HS-5 (cell line): ENCODE measurements at places on chromosomes 5 and 9.

DNA sequence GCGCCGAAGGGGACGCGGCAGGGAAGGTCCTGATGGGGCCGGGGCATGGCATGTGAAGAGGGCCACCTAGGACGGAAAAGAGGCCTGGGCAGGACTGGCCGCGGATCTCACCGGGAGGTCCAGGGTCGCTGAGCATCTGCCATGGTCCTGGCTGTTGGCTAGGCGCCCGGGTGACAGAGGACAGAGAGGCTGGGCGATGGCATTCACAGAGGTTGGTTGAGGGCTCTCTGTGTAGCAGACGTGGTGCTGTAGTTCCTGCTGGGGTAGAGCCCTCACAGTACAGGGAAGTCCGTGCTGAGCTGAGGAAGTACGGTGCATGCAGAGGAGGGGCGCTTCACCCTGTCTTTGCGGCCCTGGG lies 427 bp downstream of the PCYOX1L start:
- DNase-seq: no peak

- DNase-seq: no peak
Measured at GRCh38 chr5:73605223-73606087, 20.5 kb upstream of the ARHGEF28 start.

- no peak for DNase-seq
Measured at GRCh38 chr5:154482528-154483449, 4.8 kb upstream of the HAND1 start.

GRCh38 chr5:154291917-154292316 lies 101.4 kb downstream of the GALNT10 start:
- no peak for DNase-seq

- no peak for DNase-seq
Measured at GRCh38 chr5:135340568-135340967, 58.5 kb downstream of the MACROH2A1 start.

GRCh38 chr5:118553662-118554061 lies 434.7 kb downstream of the DTWD2 start:
- peak; percentile 99 for DNase-seq

DNA sequence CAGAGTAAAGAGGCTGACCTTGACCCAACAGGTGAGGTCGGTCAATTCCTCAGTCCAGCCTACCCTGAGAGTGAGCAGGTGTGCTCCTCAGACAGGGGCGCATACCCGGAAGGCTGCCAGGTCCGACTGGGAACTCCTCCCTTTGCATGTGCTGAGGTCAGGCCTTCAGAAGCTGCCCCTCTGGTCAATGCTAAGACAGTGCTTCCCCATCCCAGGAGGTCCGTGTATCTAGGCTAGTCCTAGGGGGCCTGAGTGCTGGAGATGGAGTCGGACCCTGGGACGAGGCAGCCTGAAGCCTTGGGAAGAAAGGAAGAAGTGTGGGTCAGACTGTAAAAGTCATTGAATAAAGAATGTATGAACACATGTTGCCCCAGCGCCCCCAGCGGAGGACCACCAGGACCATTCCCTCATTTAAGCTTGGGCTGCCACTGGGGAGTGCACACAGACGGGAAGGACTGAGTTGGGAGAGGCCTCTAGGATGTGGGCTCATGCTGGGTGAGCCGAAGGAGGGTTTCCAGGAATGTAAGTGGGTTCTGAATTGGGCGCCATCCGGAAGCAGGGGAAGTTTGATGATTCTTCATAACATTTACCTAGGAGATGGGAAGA lies 41.0 kb upstream of the GFPT2 start:
- DNase-seq: no peak

GRCh38 chr9:123131993-123132392 lies 98.5 kb downstream of the GPR21 start:
- no peak for DNase-seq

GRCh38 chr9:124574534-124575375 lies 67.6 kb upstream of the NR5A1 start:
- peak; percentile 70 for DNase-seq

DNA sequence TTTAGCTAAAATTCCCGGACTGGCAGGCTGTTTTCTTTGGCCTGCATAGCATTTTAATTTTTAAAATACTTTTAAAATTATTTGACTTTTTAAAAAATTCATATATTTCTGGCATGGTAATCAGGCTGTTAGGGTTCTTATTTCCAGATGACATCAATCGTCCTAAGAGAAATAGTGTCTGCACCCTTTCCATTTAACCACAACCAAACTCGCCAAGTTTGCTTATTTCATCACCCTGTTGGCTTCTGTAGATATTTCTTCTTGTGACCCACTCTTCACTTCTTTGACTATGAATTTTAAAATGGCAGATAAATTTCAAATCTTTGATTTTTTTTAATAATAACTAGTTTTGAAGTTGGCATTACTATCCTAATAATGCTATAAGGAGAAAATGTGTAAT lies 675.7 kb upstream of the FTMT start:
- DNase-seq: no peak

DNA sequence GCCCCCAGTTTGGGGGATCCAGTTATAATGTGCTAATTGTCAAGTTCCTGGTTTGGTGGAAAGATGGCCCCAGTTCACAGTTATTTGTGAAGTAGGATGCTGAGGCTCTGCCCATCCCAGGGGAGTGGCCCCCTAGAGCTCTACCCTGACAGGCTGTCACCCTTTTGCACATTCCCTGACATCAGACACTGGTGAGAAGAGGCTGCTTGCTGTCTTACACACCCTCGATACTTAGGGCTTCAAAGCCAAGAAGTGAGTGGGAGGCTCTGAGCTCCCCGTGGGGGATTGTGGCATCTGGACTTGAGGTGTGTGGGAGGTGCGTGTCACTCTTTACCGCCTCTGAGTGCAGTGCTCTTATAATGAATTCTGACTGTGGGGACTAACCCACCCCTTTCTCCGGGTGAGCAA lies 168.5 kb downstream of the DOCK2 start:
- no peak for DNase-seq

GRCh38 chr9:87181670-87182069 lies 234.4 kb upstream of the GAS1 start:
- DNase-seq: no peak

DNA sequence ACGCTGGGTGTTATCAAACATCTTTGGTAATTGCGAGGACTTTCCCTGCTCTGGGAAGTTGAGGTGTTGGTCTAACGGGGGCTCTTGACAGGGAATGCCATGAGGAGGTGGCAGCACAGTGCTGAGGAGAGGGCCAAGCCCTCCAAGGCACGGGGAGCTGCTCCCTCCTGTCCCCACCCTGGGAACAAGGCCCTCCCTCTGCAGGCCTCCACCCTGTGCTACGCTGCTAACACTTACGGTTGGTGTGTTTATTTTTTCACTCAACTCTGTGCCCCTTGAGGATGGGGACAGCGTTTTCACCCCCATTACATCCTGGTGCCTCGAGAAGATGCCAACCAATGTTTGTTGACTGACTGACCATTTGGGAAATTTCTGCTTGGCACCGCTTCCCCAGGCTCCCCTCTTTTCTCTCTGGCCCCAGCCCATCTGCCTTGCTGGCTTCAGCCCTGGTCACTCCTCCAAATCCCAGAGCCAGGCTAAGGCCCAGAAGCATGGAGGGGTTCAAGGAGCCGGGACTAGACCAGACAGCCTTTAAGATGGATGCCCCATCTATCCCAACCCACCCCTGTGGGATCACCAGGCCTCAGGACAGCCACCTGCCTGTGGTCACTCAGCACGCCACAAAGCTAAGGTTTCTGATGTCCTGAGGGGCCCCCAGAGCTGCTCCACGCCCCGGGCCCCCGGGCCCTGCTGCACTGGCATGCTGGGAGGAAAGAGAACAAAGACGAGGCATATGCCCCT lies 125.7 kb downstream of the BARX1 start:
- no peak for DNase-seq

- DNase-seq: no peak
Measured at GRCh38 chr5:91140657-91141056, 242.5 kb downstream of the ARRDC3 start.

- DNase-seq: no peak
Measured at GRCh38 chr9:137042751-137043727, 2.9 kb downstream of the NPDC1 start.

DNA sequence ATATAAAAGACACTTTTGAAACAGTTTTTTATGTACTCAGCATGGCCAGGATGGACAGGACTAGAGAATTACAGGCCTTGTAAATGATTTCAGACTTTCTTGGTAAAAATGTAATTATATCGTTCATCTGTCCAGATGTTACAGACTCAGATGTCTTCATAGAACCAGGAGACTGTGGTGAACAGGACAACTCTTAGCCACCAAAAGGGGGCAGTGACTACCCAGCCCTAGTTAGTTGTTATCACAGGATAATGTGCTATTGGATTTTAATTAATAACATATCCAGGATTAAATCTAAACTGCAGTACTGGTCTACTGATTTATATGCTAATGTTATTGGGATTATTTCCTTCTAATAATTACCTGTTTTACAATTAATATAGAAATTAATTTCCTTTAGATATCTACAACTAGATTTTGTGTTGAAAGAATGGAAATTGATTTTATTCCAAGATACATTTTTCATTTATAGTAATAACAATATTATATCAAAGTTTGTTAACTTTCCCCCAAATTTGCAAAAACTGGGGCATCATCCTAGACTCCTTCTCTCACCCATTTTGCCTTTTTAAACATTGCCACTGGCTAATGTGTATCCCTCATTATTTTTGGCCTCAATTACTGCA lies 99.4 kb downstream of the MTREX start:
- no peak for DNase-seq

DNA sequence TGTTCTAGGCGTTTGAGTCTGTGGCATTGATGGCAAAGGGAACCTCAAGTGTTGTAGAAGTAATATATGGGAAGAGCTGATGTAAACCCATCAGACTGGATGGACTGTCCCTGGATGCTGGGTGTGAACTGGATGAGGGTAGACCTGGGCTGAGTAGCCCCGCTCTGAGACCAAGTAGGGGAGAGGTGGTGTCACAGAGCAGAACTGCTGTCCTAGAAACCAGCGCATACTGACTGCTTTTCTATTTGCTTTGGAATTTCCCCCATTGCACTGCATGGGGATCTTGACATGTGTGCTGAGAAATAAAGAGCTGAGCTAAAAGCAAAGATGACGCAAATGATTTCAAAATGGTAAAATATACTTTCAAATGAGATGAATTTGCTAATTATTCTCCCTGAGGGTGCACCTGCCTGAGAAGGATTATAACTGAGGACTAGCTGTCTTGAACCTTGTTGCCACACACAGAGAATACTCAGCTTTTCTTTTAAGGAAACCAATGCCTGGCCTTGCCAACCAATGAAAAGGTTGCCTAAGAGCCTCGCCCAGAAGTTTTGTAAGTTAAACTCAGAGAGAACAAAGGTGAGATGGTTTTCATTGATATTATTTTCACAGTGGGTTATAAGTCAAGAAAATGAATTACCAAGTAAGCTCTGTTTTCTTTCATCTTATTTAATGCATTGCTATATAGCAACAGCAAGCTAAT lies 44.8 kb downstream of the NIM1K start:
- DNase-seq: no peak

GRCh38 chr5:176438959-176439757 lies 9.0 kb upstream of the FAF2 start:
- DNase-seq: peak; percentile 77

GRCh38 chr5:35672995-35673394 lies 55.3 kb downstream of the SPEF2 start:
- no peak for DNase-seq

DNA sequence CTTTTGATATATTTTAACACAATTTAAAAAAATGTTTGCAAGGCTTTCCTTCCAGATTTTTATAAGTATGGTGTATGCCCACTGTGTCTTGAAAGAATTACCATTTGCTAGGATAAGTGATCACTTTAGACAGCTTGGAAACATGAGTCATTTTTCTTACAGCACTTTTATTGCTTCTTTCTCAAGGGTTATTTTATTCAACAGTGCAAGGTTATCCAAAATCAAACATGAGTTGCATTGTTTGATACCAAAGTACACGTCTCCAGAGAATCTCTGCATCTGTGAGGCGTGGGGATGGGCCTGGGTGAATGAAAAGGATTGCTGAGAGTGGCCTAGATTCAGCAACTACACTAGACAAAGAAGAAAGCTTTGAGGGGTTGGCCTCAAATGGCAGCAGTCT lies 329.6 kb downstream of the ADAMTS6 start:
- no peak for DNase-seq

GRCh38 chr5:108381350-108381953 lies 446 bp downstream of the FBXL17 start:
- DNase-seq: no peak

DNA sequence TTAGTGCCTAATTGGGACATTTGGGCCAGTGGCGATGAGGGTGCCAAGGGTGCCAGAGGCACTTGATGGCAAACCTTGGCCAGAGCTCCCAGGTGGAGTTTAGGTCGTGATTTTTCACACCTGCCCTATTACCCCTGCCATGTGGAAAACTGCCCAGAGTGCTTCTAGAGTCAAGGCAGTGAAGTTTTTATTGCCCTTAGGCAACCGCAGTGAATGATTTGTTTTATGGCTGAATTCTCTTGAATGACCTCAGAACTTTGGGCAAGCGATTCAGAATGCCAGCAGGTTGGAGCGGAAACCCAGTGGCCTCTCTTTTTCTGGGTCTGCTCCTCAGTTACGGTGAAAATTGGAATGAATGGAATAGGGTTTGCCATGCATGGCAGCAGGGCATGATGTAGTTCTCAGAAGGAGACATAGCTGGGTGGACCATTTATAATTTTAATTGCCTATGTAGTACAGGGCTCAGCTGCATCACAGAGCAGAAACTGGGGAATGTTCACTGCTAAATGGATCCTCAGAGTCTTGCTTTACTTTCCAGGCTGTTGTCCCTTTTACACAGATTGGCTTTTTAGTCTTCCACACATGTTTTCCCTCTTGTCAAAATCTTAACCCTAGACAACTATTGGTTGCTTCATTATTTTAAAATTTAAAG lies 820.0 kb upstream of the SEMA6A start:
- DNase-seq: no peak

DNA sequence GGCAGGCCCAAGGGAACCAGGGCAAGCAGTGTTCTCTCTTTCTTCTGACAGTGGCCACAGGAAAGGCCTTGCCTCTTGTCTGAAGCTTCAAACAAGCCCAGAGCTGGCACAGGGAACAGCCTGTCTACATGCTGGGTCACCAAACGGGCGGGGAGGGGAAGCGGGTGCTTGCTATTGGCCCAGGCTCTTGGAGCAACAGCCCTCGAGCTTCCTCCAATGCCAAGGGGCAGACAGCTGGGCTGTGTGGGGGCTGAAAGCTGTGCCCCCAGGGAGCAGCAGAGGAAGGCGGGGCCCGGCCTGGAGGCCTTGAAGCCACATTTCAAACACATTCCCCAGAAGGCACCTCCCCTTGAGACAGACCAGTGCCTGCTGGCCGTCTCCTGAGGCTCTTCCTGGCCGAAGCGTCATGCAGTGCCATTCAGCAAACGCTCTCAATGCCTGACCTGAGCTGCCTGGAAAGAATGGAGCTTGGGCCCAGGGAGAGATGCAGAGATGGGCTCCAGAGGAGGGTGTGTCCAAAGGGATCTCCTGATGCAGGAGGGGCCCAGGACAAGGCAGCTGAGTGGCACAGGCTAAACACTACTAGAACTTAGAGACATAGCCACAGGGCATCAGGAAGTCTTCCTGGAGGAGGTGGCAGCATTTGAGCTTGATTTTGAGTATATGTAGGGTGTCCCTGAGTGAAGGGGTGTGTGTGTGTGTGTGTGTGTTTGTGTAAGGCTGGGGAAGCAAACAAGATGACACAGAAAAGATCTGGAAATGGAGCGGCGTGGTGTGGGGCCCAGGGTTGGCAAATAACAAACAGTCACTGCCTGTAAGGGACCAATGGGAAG lies 2.5 kb downstream of the FIBCD1 start:
- no peak for DNase-seq

- DNase-seq: no peak
Measured at GRCh38 chr5:18394443-18394804, 760.2 kb downstream of the TAF11L14 start.
